Renal pelvis (tissue), 12 donors: ENCODE measurements at places on chromosomes 3 and 15.
A peak's percentile ranks its signal among the peaks of the same experiment; 100 is the strongest.

DNA sequence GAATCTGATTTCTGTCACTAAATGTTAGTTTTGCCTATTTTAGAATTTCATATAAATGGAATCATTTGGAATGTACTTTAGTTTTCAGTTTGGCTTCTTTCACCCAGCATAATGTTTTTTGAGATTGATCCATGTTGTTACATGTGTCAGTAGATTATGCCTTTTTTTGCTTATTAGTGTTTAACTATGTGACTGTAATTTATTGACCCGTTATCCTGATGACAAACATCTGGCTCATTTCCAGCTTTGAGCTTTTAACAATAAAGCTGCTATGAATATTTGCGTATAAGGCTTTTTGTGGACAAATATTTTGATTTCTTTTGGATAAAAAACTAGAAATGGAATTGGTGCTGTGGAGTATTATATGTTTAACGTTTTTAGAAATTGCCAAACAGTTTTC, 254.5 kb upstream of the CFAP20DC start:
- DNase-seq: no peak

- no peak for DNase-seq
Observed at GRCh38 chr15:90851114-90851513, 17.3 kb upstream of the FURIN start.

DNA sequence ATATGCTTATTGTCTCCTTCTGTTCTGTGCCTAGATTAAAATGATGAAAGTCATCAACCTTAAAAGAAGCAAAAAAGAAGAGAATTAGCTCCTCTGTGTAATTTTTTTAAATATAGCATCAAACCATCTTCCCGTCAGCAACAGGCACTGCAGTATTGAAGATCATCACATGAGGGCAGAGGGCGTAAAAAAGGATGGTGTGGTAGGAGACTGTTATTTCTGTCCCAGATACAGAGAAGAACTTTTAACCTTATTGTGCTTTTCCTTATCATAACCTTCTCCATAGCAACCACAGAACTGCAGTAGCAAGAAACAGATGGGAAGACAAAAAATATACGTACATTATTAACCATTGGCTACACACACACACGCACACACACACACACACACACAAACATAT, 88.8 kb downstream of the IGSF11 start:
- no peak for DNase-seq

DNA sequence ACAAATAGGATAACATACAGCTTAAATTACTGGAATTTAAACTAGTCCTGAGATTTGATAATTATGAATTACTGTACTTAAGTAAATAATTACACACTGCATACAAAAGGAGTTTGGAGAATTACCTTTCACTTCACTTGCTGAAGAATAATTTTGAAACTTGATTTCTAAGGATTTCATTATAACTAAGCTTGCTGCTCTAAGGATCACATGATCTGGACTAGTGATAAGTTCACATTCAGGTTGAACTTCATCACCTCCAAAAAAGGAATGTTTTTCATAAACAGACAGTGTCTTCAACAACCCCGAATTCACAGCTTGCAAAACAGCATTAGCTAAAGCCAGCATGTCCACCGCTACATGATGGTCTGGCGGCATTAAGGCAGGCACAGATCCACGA, 28.5 kb downstream of the LINS1 start:
- DNase-seq: no peak

- no peak for DNase-seq
Observed at GRCh38 chr15:63973212-63974009, 72.9 kb downstream of the DAPK2 start.

DNA sequence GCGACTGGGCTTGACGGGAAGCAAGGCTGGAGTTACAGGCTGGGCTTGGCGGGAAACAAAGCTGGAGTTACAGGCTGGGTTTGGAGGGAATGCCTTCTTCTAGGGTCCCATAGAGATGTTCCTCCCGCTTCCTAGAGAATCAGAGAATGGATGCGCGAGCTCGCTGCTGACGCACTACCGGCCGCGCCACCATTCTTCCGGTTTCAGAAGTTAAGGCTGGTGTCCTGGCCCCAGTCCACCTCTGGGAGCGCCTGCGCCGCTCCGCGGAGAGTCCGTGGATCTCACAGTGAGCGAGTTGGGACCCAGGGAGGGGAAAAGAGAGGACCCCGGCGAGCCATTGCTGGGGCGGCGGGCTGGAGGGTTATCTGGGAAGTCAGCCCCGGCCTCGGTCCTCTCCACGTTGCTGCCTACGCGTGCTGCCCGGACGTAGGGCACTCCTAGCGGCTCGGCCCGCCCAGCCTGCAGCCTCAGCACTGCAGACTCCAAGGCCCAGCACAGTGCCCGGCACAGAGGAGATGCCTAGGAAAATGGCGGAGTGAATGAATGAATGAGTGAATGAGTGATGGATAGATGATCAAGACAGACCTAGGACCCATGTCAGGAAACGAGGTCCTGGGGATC, at the start of gene ZNF502:
Gene ZNF502 (plus strand): TSS at position 206 of the 621 bp plus-strand sequence. CDS start 7,602 bp downstream, outside the sequence.
- DNase-seq: peak; percentile 93

DNA sequence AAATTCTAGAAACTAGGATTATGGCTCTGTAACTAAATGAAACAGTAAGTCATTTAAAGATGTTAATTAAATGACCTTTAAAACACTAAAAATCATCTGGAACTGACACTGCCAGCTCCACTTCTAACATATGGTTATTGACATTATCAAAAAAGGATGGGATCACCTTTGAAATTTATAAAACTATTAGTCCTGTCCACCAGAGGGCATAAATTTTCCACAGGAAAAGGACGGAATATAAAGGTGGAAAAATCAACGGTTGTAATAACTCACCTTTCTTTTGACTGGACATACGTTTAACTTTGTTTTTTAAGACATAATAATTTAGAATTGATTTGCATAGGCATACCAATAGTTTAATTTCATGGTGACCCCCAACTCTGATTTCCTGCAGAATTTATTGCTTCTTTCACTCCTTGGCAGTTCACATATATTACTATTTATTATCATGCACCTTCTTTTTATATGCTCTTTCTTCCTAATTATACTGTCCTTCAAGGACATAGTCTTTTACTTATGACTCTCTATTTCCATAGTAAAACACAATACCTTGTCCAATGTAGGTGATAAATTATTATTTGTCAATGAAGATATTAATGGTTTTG, 345.7 kb downstream of the CADM2 start:
- no peak for DNase-seq
